Stimulated activated naive B cell treated with anti-CD40 and anti-IgM and Interleukin-4, amounts not matched to agents 10 μg/mL and 1 μg/mL and 100 μg/mL, for 72 hours (primary cell): ENCODE measurements at places on chromosomes 7 and 10.

DNA sequence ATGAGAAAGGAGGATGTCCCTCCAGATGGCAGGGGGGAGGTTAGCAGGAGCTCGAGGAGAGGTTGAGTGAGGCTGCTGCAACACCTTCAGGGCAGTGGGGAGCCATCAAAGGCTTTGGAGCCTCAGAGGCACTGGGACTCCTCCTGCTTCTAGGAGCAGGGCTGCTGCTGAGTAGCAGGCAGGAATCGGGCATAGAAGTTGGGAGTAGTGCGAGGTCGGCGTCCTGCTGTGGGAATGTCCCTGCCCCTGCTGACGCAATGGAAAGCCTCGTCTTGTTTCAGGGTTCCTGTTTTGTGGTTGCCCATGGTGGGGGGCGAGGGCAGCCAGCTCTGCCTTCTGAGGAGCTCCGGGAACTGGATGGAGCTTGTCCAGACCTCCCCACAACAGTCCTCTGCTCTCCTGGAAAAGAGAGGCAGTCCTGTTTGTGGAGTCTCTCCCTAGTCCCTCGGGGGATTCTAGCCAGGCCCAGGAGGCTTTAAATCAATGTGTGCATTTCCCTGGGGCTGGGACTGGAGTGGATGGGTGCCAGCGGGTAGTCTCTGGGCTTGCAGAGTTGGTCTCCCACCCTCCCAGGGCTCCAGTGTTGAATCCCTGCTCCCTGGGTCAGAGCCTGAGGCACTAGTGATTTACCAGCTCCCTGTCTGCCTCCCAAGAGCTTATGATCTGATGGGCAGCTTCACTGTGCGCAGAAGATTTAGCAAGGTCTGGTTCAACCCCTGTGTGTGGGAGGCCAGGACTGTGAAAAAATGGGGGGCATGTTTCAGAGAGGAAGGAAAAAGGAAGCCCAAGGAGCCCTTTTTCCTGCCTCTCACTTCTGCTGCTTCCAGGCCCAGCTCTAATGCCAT, 98.7 kb upstream of the PPIF start:
- DNase-seq: peak; percentile 85

DNA sequence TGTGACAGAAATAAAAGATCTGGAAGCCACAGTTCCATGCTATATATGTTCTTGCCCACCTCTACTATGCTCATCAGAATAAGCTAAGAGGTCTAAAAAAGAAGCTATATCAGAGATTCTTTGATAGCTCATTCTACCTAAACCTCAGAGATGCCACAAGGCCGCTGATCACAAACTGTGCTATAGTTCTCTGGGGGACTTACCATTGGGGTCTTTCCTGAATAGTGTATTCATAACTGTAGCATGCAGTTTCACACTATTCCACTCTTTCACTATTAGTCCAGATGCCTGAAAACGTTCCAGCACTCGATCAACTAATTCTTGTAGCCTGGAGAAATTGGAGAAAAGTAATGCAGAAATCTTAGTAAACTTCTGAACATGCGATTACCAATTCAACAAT, 44.5 kb upstream of the SPOCK2 start:
- no peak for DNase-seq

GRCh38 chr10:72319416-72320254, 35.1 kb downstream of the DNAJB12 start:
- DNase-seq: peak; percentile 90

DNA sequence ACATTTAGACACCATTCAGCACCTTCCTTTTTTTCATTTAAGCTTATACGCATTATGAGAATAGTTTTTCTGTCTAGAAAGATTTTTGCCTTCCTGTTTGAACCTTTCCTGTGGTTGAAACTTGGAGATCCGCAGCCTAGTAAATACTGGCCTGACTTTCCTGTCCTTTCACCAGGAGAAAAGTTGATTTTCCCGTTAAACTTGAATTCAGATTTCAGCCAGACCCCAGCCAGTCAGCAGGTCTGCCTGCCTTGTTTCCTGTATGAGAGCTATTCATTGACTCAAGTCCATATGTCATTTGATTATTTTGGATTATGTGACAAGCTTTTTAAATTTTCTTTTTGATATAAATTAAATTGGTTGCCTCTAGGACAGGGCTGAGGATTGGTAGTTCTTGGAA, 71.5 kb downstream of the EVX1 start:
- DNase-seq: no peak

- DNase-seq: no peak
Measured at GRCh38 chr10:34537629-34538231, 277.4 kb downstream of the PARD3 start.

- no peak for DNase-seq
Measured at GRCh38 chr7:46291601-46292150, 370.6 kb upstream of the IGFBP3 start.

- DNase-seq: no peak
Measured at GRCh38 chr7:138089080-138089901, 13.0 kb downstream of the AKR1D1 start.

DNA sequence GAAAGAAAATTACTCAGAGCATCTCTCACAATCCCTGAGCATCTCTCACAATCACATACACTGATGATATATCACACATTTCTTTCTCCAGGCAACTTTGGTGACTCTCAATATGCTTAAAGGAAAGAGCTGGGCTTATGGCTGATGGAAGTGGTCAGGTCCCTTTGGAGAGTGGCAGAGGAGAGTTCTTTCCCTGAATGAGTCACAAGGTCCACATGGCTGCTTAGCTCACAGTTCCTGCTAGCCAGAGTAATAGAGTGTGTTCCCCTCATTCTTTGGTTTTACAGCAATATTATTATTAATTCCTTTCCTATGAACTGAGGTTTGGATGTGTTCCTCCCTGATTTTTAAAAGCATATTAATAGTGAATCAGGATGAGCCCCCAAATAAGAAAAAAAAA, 287.4 kb downstream of the C7orf25 start:
- no peak for DNase-seq

GRCh38 chr10:119706521-119707278, 19.1 kb upstream of the INPP5F start:
- DNase-seq: no peak

DNA sequence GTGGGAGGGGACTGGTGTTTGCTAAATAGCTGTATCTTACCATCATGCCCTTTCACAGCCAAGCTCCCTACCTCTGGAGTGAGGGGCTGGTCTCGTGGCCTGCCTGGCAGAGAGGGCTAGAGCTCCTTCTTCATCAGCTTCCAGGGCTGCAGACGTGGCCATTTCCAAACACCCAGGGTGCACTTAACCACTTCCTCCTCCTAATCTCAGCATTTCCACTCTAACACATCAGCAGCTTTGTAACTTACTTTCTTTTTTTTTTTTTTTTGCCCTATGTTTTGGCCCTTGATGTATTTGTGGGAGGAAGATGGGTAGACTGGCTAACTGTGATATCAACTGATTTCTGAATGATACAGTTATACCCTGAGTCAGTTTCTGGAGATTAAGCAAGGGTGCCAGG, 27.4 kb downstream of the LRRC4 start:
- no peak for DNase-seq

DNA sequence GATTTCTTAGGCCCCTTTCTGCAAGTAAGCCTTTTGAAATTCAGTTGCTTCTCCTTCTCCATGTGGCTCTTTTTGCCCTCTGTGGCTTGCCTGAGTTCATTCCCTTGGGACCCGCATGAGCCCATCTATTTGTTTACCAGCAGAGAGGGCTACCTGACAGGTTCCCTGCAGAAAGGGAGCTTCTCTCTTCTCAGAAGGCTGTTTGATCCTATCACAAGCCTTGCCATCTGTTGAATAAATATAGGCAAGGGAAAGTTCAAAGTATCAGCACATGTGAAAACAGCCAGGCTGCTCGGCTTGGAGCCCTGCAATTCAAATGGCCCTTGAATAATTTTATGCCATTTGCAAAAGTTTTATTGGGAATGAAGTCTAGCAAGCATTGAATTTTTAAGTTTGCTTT, 720.2 kb upstream of the FZD8 start:
- DNase-seq: no peak

- DNase-seq: no peak
Measured at GRCh38 chr10:131722525-131723264, 178.1 kb upstream of the PPP2R2D start.

DNA sequence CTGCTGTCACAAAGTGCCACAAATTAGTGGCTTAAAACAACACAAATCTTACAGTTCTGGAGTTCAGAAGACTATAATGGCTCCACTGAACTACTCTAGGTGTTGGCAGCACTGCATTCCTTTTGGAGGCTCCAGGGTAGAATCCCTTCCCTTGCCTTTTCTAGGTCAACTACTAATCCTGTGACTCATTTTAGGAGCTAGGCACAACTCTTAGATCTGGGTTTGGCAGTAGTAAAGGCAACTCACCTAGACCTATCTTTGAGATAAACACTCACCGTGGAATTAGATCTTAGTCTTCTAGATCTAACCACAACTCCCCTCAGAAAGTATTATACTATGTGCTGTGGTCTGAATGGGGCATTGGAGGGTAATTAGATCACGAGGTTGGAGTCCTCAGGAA, 60.4 kb downstream of the ANKIB1 start:
- no peak for DNase-seq

- DNase-seq: no peak
Measured at GRCh38 chr7:17044396-17044795, 162.6 kb upstream of the AGR3 start.

DNA sequence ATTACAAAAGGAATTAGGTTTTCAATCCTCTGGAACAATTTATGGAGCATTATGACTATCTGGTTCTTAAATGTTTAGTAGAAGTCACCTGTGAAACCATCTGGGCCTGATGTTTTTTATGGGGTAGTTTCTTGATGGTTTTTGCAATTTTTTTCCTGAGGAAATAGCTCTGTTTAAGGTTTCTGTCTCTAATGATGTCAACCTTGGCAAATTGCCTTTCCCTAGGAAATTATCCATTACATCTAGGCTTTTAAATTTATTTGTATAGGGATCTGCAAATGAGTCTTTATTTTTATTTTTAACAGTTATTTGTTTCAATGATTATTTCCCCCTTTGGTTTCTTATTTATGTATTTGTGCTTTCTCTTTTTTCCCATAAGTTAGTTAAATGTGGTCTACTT, 222.8 kb downstream of the GALNT17 start:
- no peak for DNase-seq

GRCh38 chr10:1670541-1671365, 66.6 kb downstream of the ADARB2 start:
- DNase-seq: no peak

DNA sequence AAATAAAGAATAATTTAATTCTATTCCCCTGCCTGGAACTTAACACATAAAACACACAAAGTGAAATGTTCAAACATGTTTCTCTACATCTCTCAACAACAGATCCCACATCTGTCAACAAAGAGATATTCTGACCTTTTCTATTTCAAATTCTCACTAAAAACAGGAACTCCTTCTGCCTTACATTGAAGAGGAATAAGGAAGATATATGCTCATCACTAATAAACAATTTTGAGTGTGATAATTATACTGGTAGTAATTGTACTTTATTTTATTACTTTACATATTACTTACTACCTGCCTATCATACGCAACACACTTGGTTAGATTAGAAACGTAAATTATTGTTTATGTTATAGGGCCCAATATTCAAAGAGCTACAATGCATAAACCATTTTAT, 13.4 kb downstream of the AKR1C2 start:
- no peak for DNase-seq

DNA sequence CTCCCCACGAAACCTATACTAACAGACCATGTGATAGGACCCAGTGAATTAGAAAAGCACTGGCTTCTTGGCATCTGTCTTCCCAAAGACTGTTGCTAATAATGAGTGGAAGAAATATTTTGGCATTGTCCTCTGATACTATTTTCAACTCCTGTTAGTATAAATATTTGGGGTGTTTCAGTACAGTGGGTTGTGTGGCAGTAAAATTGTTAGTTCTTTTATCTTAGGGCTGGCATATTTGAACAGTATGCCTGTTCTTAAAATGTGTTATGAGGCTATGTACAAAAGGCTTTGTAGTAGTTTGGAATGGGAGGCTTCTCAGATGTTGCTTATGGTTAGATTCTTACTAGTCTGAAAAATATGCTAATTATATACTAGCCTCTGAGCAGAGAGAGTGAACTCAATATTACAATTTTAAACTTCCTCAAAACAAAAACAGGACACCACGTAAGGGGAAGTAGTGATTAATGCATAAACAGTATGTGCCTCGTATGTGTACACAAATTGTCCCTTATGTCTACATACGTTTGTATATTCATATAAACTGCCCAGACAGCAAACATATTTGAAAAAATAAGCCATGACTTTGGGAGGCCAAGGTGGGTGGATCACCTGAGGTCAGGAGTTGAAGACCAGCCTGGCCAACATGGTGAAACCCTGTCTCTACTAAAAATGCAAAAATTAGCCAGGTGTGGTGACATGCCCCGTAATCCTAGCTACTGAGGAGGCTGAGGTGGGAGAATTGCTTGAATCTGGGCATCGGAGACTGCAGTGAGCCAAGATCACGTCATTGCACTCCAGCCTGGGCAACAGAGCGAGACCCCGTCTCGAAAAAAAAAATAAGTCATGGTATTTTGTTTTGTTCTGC, 115.4 kb downstream of the ARID5B start:
- peak; percentile 57 for DNase-seq

DNA sequence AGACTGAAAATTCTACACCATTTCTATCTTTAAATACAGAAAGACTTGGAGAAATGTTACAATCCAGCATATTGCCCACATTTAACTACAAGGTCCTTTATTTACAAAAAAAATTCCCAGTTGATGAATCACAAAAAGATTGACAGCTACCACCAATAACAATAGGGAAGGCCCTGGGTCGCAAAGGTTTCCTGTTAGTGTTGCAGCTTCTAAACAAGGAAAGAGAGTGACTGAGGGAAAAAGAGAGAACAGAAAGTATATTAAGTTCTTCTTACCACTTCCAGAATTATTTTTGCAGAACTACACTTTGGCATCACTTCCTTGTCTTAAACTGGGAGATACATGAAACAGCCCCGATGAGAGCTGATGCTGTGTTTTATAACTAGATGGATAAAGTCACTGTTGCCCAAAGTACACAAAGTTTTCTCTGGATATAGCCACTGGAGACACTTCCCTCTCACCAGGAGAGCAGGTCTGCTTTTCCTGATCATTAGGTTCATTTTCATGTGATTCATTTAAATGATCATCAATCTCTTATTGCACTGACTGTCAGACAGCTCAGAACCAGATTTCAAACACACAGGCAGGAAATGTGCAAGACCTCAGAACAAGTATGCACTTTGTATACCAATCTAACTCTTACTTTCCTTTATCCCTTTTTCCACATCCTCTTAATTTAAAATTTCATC, 57.0 kb downstream of the SHTN1 start:
- DNase-seq: no peak

DNA sequence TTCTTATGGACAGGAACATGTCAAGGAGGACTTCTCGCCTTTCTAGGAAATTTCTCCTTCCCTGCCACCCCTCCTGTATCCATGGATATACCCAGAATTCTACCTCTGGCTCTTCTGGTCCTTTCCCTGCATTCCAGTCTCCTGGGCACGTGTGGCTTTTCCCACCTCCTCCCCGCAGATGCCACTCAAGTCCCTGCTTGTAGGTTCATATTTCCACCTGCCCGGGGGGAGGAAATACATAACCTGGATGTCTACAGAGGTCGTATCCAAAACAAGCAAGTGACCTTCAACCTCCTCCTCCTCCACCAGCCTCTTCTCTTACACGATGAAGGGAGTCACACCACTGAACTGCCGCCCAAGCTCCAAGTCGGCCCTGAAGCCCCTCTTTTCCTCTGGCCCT, 20.7 kb downstream of the FGFR2 start:
- no peak for DNase-seq
